Osteoblast (primary cell): ENCODE measurements at places on chromosomes 11 and 22. TPM values are rescaled to one million over a fixed set of nuclear protein-coding genes. Genes with fewer than 3 reads are reported as not detected.

DNA sequence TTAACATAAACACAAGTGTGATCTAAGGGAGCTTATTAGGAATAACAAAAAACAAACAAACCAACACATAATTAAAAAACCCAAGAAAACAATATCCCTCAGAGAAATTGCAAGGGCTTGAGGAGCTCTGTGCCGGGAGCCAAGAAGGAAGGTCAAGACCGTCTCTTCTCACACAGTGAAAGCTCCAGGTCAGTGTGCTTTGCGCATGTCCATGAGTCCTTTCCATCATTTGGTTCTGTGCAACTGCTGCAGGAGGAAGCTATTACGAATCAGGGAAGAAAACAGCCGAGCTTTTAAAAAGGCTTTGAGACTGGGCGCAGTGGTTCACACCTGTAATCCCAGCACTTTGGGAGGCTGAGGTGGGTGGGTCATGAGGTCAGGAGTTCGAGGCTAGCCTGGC is 4.6 kb downstream of the KRTAP5-8 start:
- no peaks in the 10 kb centered on the region for H3K36me3 ChIP-seq
- no peak overlapping the region for H3K4me3 ChIP-seq
- no peak for DNase-seq
- no peak overlapping the region for H3K27ac ChIP-seq
- H3K4me1 ChIP-seq: no peaks in the 10 kb centered on the region

- H3K4me3 ChIP-seq: no peak overlapping the region
- no peaks in the 10 kb centered on the region for H3K27me3 ChIP-seq
- H3K36me3 ChIP-seq: no peaks in the 10 kb centered on the region
- H3K27ac ChIP-seq: peak overlapping the region; percentile 6
- peaks cover 31% of the 10 kb centered on the region for H3K4me1 ChIP-seq
- DNase-seq: no peak
Observed at GRCh38 chr11:97963528-97964331, 1057.0 kb upstream of the CNTN5 start.

- H3K4me1 ChIP-seq: peaks cover 17% of the 10 kb centered on the region
- H3K4me3 ChIP-seq: no peak overlapping the region
- H3K36me3 ChIP-seq: no peaks in the 10 kb centered on the region
- no peak overlapping the region for H3K27ac ChIP-seq
- H3K27me3 ChIP-seq: no peaks in the 10 kb centered on the region
- peak; percentile 98 for DNase-seq
Observed at GRCh38 chr22:42697542-42698013, 23.1 kb downstream of the A4GALT start.

- no peaks in the 10 kb centered on the region for H3K36me3 ChIP-seq
- H3K4me1 ChIP-seq: peaks cover 13% of the 10 kb centered on the region
- H3K27me3 ChIP-seq: no peaks in the 10 kb centered on the region
- H3K27ac ChIP-seq: peak overlapping the region; percentile 9
- no peak for DNase-seq
Observed at GRCh38 chr11:94638902-94639373, 71.8 kb downstream of the PIWIL4 start.

GRCh38 chr22:33274214-33275072 is 216.3 kb upstream of the SYN3 start:
- no peak overlapping the region for H3K4me3 ChIP-seq
- no peaks in the 10 kb centered on the region for H3K36me3 ChIP-seq
- H3K4me1 ChIP-seq: no peaks in the 10 kb centered on the region
- H3K27me3 ChIP-seq: no peaks in the 10 kb centered on the region
- H3K27ac ChIP-seq: no peak overlapping the region

Gene TEX54
- not detected in 2 replicates for total RNA-seq

Gene CYTH4
- total RNA-seq: 0.59 and 0.72 TPM in 2 replicates

Gene LIMK2
- total RNA-seq: 25.0 and 29.8 TPM in 2 replicates
